Activated CD8-positive, alpha-beta memory T cell treated with anti-CD3 and anti-CD28 coated beads, Interleukin-2, amount 50 U/mL, for 48 hours (primary cell): ENCODE measurements at places on chromosomes 1 and 21.
A peak's percentile ranks its signal among the peaks of the same experiment; 100 is the strongest.

DNA sequence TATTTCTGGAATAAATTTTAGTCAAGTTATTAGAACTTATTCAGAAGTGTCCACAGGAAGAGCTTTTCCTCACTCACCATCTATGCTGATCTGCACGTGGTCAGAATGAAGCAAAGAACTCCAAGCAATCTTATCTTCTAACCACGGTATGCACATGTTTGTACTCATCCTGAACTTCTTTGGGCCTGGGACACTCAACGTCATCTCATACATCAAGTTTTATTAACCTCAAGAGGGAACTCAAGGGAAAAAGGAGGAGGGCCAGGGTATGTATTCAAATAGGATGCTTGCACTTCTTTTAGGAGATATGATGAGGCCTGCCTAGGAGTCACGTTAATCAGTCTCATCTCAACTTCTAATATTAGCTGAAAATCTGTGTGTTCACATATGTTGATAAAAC is 142.5 kb downstream of the C1orf94 start:
- DNase-seq: no peak

DNA sequence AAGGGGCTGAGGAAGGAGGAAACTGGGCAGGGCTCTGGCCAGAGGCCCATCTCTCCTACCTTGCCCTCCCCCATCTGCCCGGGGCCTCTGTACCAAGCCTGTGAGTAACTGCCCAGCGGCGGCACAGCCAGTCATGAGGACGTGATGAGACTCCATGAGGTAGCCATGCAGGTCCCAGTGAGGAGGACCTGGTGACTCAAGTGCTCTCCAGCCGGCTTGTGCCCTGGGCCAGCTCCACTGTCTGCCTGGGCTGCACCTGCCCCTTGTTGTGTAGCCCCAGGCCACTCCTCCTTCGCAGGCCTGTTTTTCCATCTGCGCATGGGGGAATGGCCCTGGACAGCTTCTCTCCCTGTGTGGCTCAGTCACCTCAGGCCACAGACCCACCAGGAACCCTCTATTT is 42.0 kb upstream of the PADI1 start:
- DNase-seq: no peak

DNA sequence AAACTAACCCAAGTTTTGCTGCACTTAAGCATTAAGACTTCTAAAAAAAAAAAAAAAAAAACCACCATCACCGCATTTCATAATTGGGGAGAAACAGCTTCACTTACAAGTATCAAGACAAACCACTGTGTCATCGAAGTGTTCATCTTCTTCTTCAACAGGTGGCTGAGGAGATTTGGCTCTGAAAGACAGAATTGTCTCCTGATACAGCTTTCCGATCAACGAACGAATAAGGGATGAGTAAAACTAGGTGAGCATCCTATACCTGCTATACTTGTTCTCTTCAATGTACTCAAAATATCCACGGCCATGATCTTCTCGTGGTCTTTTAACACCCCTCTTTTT is 2.0 kb downstream of the HNRNPU start:
- DNase-seq: no peak

- no peak for DNase-seq
Measured at GRCh38 chr1:86538775-86539174, 8.1 kb upstream of the CLCA4 start.

GRCh38 chr1:225360119-225360518 is 67.7 kb downstream of the LBR start:
- DNase-seq: no peak

DNA sequence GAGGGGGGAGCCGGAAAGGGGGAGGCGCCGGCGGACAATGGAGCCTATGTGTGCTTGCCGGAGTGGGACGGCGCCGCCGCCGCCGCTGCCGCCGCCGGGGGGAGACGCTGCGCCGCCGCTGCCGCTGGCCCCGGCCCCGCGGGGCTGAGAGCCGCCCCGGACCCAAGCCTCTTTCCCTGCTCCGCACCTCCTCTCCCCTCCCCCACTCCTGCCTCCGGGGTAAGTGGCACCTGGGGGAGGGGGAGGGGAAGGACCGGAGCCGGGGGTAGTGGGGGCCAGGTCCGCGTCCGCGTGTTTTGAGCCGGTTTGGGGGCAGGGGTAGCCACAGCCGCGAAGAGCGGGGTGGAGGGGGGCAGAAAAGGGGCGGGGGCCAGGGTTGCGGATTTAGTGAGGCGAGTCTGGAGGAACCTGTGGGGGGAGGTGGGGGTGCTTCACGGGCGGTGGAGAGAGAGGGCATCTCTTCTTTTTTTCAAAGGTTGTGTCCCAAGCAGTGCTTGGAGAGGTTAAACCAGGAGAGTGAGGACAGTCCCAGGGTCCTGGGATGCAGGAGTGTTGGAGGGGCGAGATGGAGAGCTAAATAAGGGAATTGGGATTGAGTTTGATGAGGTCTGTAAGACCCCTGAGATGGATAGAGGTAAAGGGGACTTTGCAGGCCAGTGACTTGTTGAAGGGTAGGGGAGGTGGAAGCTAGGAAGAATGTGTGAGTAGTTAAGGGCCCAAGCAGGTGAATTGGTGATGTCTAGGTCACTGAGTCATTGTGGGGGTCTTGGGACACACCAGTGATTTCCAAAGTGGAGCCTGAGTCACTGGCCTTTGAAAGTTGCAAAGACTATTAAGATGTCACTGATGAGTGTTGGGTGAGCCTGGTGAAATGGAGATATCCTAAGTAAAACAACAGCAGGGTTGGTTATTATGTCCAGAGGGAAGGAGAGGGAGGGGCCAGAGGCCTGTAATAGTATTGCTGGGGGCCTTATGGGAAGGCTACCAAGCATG is 59.1 kb downstream of the BCL9 start:
- DNase-seq: peak; percentile 60

- DNase-seq: peak; percentile 47
Measured at GRCh38 chr1:110608247-110608646, 2.1 kb upstream of the KCNA2 start.

DNA sequence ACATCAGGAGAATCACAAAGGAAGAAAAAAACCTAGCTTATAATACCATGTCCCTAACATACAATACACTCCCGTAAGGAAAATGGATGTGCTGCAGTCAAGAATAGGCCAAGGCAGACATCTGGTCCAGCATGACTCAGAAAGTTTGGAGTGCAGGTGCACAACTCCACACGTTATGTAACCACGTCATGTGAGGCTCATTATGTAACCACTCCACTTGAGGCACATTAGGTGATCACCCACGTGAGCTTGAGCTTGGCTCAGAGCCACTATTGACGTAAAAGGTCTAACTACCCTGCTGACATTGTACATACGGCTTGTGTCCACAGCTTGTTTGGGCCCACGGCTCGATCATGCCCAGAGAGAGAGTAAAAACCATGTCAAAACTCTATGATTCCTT is 99.8 kb upstream of the C1orf21 start:
- DNase-seq: no peak
